ENCODE measurements at places on chromosomes 1 and 21.

GRCh38 chr1:86258101-86258500, 101.5 kb upstream of the COL24A1 start:
- DNase-seq: no peak

GRCh38 chr1:156766298-156767100, 836 bp upstream of the PRCC start:
- no peak for DNase-seq

- peak; percentile 85 for DNase-seq
Measured at GRCh38 chr21:45541221-45542039, 810 bp downstream of the SLC19A1 start.

GRCh38 chr1:58249737-58250586, 296.6 kb downstream of the OMA1 start:
- DNase-seq: no peak

- DNase-seq: no peak
Measured at GRCh38 chr1:156103521-156103947, 11.0 kb upstream of the LMNA start.

DNA sequence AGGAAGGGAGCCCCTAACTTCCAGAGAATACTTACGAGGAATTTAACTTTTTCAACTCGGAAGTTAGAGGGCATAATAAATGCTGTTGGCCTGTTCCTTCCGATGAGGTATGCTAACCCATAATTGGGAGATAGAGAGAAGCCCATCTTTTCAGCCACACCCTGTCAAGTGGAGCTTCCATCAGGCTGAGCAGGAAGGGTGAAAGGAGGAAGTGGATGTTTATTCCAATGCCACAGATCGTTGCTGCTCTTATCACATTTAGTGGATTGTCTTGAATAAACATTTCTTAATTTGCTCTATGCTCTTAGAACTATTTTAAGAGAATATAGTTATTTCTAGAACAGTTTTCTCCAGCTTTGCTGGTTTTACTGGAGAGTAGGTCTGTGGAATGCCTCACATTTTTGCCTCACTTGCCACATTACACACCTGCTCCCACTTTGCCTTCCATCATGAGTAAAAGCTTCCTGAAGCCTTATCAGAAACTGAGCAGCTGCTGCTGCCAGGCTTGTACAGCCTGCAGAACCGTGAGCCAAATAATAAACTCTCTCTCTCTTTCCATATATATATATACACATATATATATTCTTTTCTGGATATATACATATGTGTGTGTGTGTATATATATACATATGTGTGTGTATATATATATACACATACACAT, 60.0 kb upstream of the RGS21 start:
- DNase-seq: no peak

- no peak for DNase-seq
Measured at GRCh38 chr1:88074661-88075060, 609.4 kb upstream of the PKN2 start.

- DNase-seq: no peak
Measured at GRCh38 chr1:33348676-33349080, 27.8 kb upstream of the A3GALT2 start.

DNA sequence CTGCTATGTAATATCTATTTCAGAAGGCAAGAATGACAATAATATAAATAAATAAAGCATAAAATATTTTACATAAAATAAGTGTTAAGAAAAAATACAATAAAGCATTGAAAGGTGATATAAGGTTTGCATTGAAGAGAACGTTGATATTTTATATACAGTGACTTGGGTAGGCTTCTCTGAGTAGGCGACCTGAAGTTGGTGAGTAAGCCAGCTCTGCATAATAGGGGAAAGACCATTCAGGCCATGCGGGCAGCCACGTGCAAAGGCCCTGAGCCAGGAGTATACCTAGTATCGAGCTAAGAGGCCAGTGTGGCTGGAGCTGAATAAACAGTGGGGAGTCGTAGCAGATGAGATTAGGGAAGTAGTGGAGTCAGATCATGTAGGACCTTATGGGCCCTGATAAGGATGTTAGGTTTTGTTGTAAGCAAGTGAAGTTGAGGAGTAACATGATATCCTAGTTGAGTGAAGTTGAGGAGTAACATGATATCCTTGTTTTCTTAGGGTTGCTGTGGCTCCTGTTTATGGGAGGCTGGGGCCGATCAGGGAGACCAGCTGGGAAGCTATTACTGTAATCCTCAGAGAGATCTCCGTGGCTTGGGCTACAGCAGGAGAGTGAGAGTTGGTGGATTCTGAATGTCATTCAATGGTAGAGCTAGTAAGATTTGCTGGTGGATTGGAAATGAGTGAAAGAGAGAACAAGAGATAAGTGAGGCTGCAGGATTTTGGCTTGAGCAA, 22.0 kb downstream of the KCNK1 start:
- DNase-seq: no peak

- DNase-seq: no peak
Measured at GRCh38 chr1:67889466-67889865, 56.2 kb upstream of the GNG12 start.
